Ovary (tissue), 10 donors: ENCODE measurements at places on chromosomes 7 and 10. TPM values are rescaled to one million over a fixed set of nuclear protein-coding genes. Genes with fewer than 3 reads are reported as not detected.

DNA sequence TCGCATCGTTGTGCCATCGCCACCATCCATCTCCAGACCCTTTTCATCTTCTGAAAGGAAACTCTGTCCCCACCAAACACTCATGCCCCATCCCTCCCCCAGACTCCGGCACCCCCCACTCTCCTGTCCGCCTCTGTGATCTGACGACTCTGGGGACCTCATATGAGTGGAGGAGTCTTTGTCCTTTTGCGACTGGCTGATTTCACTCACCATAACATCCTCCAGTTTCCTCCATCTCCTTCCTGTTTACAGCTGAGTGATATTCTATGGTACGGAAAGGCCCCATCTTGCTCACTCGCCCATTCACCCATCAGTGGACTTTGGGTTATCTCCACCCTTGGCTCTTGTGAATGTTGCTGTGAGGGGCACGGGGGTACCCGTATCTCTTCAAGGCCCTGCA is 11.8 kb upstream of the INSIG1 start:
- no peak for DNase-seq

HMX2 gene
- not detected for total RNA-seq

- no peak for DNase-seq
Measured at GRCh38 chr10:1157615-1157933, 101.4 kb downstream of the WDR37 start.

DNA sequence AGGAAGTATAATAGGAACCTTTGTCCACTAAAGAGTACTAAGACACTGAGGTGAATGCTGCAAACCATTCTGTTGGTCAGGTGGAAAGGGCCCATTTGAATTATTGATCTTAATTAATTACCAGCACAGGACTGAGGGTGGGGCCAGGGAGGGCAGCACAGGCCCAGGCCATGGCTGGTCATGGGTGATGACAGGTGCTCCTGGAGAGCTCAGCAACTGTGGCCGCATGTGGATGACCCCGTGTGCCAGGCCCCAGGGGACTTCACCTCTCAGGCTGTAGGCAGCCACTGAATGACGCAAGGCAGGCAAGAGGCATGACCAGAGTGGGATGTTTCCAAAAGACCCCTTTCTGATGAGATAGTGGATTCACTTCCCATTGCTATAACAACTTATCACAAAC is 54.2 kb downstream of the HECW1 start:
- DNase-seq: no peak

GRCh38 chr7:108094933-108095710 is 35.0 kb downstream of the LAMB4 start:
- peak; percentile 14 for DNase-seq

GRCh38 chr7:47950714-47951113 is 2.4 kb upstream of the PKD1L1 start:
- DNase-seq: no peak

DNA sequence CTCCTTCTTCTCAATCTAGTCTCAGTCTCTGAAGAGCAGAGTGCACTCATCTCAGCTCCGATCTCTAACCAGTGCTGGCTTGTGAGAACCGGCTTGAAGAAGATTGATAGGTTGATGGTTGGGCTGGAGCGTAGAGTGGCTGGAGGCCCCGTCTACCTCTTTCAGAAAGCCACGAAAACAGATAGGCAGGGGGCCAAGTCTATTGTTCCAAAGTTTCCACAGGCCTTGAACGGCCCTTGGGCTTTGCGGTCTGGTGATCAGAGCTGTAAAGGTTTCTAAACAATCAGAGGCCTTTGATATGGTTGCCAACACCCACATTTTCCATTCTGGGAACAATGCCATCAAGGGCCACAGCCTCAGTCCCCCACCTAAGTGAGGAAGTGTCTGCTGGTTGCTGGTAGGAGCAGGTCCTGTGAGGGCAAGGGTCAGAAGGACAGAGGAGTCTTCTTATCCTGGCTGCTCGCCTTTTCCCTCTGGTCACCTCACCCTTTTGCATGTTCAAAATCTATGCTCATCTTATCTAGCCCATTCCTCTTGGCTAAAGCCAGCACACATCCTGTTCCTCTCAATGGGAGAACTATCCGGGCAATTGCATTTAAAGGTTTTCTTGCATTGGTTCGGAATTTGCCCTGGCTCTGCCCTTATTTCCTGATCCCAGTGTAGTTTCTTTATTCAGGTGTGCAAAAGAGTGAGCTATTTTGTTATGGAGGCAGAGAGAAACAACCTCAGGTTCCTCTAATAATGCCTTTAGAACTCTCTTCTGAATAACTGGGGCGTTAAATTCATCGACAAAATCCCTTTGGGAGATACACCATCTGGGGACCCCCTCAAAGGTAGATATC is 70.3 kb upstream of the KMT2E start:
- peak; percentile 50 for DNase-seq

AGAP6 gene
- 10.2 TPM for total RNA-seq

EPHB6 gene
- 41.1 TPM for total RNA-seq

- no peak for DNase-seq
Measured at GRCh38 chr7:133859231-133859630, 267.9 kb upstream of the LRGUK start.

DNA sequence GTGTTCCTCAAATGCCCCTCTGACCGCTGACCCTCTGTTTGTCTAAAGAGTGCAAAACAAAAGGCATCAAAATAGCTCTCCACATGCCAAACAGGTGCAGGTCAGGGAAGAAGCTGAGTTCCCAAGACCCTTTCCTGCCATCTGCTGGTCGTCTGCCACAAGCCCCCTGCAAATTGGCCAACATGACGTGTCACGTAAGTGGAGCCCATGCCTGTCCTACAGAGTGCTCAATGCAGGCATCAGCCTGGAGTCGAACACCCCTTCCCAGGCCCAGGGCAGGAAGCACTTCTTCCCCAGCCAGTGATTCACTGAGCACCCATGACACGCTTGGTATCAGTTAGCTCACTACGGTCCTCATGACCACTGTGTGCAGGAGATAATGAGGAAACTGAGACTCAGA is 14.1 kb downstream of the TMEM72 start:
- DNase-seq: no peak

DNA sequence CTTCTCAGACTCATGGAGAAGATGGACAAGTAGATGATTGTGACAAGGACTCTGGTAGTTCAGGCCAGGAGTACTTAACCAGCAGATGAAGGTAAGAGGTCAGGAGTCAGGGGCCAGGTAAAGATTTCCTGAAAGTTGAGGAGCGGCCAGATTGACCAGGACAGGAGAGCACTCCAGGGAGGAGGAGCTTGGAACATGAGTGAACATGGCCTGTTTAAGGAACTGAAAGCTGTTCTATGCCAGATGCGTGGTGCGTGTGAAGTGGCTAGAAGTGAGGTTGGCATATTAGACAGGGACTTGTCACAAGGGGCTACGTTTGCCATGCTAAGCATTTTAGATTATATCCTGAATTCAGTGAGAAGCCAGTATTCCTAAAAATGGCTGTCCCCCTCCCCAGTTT is 157.2 kb downstream of the WNT2 start:
- no peak for DNase-seq

DNA sequence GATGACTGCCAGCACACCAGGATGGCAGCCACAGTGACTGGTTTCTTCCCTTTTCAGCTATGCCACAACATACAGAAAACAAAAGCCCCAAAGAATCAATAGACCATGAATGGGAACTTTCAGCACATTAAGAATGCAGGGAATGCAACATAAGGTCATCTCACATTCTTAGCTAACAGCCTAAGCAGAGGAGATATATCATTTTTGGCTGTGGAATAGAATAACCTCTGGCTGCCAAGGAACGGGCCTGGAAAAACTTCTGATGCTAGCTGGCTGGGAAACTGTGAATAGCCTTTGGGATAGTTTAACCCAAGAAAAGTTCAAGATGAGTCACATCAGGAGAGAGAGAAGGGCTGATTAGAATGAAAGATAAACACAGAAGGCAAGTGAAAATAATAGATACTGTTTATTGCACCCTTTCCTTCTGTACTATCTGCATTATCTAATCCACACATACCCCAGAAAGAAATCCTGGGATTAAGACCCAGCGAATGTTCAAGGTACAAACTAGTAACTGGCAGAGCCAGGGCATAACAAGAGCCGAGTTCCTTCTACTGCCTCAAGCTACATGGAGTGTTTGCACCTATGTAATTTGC is 169.2 kb downstream of the SEMA3A start:
- DNase-seq: no peak

DNA sequence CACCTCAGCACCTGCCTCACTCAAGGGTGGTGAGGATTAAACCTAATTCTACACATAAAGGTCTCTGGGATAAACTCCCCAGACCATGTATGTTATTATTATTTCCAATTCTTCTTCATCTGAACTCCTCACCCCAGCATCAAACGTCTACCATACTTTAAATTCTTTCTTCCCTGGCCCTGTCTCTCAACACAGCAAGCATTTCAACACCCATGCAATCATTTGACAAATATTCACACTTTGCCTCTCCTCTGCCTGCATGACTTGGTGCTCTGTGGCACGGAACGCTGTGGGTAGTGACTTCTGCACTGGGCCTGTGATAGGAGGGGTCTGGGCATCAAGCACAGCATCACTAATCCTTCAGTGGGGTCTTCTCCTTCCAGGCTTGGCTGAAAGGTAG is 490.8 kb downstream of the TNS3 start:
- no peak for DNase-seq

DNA sequence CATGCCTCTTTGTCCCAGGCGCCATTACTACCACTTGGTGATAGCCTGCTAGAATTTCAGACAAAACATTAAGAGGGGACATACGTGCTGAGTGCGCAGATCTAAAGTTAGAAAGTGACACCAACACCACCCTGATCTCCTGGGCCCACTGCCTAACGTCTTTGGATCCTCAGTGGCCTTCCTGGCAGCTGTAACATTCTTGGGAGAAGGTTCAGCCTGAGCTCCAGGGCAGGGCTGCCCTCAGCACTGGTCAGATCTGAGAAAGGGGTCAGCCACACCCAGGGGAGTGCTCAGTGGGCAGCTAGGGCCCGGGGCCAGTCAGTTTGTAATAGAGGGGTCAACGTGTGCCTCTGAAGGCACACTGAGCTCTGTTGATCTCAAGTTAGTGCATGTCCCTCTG is 48.4 kb downstream of the ZCCHC24 start:
- DNase-seq: no peak

GRCh38 chr10:77637532-77638320 is at the start of gene KCNMA1:
KCNMA1 (minus strand) TSS chr10:77637808.
- peak; percentile 29 for DNase-seq

GRM8 gene
- 2.4 TPM for total RNA-seq

SLC13A1 gene
- total RNA-seq: 0.24 TPM

DNA sequence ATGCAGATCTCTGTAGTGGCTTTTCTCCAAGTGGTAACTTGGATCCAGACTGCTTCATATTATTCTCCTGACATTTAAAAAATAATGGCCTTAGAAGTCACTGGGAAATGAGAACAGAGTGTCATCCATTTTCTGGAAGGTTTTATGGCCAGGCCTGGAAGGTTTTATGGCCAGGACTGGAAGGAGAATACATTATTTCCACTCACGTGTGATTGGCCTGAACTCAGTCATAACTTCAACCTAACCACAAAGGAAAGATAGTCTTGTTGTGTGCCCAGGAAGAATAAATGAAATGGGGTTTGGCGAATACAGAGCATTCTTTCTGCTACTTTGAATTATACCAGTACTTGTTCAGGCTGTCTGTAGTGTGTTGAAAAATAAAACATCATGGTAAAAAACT is 360.9 kb downstream of the GPAM start:
- no peak for DNase-seq

CLDN3 gene
- 12.5 TPM for total RNA-seq

- no peak for DNase-seq
Measured at GRCh38 chr7:148558914-148559313, 31.7 kb upstream of the C7orf33 start.

DNA sequence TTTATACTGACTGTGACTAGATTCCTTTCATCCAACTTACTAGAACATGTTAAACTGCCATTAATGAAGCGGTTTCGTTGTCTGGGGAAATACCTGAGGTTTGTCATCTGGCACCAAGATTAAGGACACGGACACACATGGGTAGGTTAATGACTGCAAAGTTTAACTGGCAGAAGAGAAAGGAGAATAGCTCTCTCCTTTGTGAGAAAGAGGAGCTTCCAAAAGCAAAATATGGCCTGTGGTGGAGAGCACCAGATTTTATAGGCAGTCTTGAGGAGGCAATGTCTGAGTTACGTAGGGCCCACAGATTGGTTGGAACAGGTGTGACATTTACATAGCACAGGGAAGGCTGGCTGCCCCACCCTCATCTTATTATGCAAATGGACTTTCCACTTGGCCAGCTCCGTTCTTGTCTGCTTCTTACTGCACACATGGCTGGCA is 1193.0 kb upstream of the CELF2 start:
- no peak for DNase-seq

- no peak for DNase-seq
Measured at GRCh38 chr7:27579565-27579964, 83.1 kb downstream of the HIBADH start.

DNA sequence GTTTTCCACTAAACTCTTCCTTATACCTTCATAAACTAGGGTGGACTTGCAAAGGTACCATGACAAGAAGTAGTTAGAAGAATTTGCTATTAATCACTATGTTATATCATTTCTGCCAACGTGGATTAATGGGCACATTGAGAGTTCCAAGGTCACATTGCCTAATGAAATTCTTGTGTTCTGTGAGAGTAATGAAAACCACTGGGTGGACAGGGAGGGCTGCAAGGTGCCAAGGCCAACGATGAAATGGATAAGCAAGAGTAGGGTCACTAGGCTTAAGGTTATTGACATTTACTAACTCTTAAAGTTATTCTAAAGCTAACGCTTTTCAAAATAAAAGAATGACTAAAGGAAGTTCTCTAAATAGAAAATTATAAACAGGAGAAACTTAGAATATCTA is 6.6 kb upstream of the ABCB4 start:
- no peak for DNase-seq

- no peak for DNase-seq
Measured at GRCh38 chr10:101285519-101286070, 56.3 kb upstream of the LBX1 start.

GRCh38 chr10:44990302-44990655 is 10.4 kb upstream of the ZNF22 start:
- DNase-seq: no peak

CYP2C19 gene
- total RNA-seq: not detected

TMEM273 gene
- total RNA-seq: 6.3 TPM

HKDC1 gene
- 0.94 TPM for total RNA-seq

GRCh38 chr7:55517191-55517633 is 55.1 kb downstream of the VOPP1 start:
- no peak for DNase-seq

CDHR1 gene
- total RNA-seq: 0.56 TPM

CPN1 gene
- total RNA-seq: not detected

DNA sequence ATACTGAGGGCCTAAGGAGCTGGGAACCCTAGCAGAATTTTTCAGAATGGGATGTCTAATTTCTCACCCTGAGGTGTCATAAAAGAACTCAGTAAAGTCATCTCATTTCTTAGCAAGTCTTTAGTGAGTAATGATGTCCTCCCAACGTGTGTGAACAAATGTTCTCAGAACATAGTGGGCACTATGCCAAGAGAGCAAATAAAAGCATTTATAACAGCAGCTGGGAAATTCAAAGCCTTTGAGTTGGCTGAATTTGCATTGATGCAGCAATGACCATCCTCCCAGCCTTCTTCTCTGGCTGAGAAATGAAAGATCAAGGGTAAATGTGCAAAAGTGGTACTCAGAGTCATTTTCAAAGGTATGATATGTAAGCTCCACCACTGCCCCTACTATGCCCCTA is 109.4 kb downstream of the FAM107B start:
- DNase-seq: no peak

EPO gene
- total RNA-seq: not detected
